Pulmonary artery endothelial cell (primary cell): ENCODE measurements at places on chromosomes 13 and 19. TPM values are rescaled to one million over a fixed set of nuclear protein-coding genes. Genes with fewer than 3 reads are reported as not detected.

- DNase-seq = no peak
Measured at GRCh38 chr13:85186356-85187045, 612.7 kb downstream of the SLITRK6 start.

- no peak for DNase-seq
Measured at GRCh38 chr19:655691-656090, 7.3 kb downstream of the RNF126 start.

DNA sequence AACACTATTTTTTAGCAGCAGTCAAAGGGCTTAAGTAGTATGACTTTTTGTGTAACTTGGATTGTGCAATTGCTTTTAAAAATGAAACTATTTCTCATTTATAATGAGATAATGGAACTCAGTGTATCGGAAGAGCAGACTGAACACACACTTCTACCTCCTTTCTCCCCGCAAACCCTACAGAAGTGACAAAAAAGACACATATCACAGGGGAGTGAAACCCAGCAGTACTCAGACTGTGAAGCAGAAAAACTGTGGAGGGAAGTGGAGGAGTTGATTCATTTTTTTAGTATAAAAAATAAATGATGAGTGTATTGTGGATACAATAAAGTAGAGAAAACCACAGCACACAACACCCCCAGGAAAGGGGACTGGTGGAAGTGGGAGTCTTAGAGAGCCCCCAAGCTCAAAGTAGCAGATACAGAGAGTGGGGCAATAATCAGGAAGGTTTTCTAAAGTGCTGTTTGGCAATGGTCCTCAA is 9.7 kb downstream of the LPAR6 start:
- no peak for DNase-seq

DNA sequence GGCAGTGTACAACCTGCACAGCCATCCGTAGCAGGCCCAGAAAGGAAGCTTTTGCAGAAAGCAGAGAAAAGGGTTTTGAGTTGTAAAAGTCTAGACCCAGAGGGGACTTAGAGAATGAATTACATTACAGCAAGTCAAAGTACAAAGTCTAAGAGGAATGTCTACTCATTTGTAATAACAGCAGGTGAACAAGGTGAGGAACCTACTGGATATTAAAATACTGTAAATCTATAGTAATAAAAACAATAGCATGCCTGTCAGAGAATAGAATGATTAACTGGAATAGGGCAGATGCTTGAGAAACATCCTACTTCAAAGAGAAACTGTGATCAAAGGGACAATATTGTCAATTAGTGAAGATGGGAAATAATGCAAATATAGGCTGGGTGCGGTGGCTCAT is 18.3 kb upstream of the ZNF414 start:
- DNase-seq = no peak

- no peak for DNase-seq
Measured at GRCh38 chr19:13209484-13210338, 59.5 kb downstream of the IER2 start.

GRCh38 chr19:17775245-17775927 is 19.6 kb upstream of the B3GNT3 start:
- DNase-seq = no peak

GRCh38 chr19:46659151-46660007 is 1.6 kb downstream of the DACT3 start:
- DNase-seq = no peak

GRCh38 chr13:103466761-103467160 is 400.5 kb upstream of the SLC10A2 start:
- DNase-seq = no peak

- DNase-seq = no peak
Measured at GRCh38 chr13:51475727-51476501, 23.1 kb upstream of the INTS6 start.

Gene LHFPL6
- 24.1 and 46.0 TPM in 2 replicates for total RNA-seq

GRCh38 chr13:41200126-41200525 is 5.8 kb upstream of the KBTBD7 start:
- DNase-seq = no peak

Gene RFPL4AL1
- 0.21 TPM in 1 of 2 replicates, not detected in the other for total RNA-seq
